ENCODE measurements at places on chromosomes 5 and 9.

- no peak for DNase-seq
Observed at GRCh38 chr5:60455589-60455988, 244.4 kb downstream of the DEPDC1B start.

DNA sequence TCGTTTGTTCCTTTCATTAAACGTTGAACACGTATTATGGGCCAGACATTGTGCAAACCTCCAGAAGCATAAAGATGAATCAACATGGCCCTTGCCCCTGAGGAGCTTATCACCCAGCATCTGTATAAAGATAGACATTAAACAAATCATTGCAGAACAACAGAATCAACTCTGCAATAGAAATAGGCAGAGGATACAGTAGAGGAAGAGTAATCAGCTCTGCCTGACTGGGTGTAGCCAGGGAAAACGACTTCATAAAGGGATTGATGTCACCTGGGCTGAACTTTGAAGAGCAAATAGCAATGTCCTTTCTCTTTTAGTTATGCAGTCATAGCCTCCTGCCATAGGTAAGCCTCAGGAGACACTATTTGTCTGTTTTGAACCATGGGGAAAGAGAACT lies 13.4 kb downstream of the RGS7BP start:
- no peak for DNase-seq

DNA sequence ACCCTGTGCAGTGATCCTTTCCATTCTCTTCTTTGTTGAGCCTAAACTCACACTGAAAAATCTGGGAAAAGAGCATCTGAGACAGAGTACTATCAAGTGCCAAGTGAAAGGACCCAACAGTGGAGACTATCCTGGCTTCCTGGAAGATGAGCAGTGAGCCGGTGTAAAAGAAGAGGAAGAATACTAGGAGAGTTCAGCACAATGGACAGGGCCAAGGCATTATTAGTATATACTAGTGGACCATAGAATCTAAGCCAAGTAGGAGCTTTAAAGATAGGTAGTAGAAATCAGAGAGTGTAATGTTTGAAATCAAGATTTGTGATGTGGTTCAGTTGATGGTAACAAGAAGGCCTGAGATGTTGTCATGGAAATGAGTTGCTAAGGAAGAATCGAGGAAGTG lies 140.8 kb downstream of the CAMK4 start:
- DNase-seq = no peak

DNA sequence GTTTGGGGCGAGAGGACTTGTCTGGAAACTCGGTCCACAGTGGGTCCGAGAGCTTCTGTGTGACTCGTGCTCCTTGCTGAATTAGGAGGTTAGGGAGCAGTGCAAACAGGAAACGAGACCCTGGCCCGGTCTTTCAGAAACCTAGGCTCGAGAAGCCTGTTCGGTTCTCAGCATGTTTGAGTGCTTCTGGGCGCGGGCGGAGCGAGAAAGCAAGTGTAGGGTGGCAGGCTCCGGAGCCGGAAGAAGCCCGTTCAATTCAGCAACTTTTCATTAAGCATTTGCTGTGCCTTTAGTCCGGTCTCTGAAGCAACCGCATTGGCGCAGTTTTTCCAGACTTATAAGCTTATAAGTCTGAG lies 547 bp downstream of the CLTA start:
- DNase-seq = peak; percentile 13

DNA sequence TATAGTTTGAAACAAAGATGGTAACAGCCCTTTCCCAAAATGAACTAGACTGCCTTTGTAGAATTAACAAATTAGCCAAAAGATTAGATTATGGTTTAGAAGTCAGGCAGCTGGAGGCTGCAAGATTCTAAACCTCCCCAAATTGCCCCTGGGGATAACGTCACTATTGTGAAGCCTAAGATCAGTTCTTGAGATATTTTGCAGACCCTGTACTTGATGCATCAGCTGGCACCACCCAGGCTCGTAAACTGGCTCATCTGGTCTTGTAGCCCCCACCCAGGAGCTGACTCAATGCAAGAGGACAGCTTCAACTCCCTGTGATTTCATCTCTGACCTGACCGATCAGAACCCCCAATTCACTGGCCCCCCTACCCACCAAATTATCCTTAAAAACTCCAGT lies 4.2 kb upstream of the SOWAHA start:
- DNase-seq = no peak

- DNase-seq = no peak
Observed at GRCh38 chr5:107674655-107675054, 3.9 kb upstream of the EFNA5 start.

- peak; percentile 19 for DNase-seq
Observed at GRCh38 chr5:56951946-56952691, at the start of gene MIER3. Gene MIER3 (minus strand): TSS chr5:56952123. CDS start chr5:56952102, 21 bp downstream.

- DNase-seq = no peak
Observed at GRCh38 chr5:171342362-171343111, 33.5 kb downstream of the TLX3 start.

- DNase-seq = no peak
Observed at GRCh38 chr9:114921171-114921570, 9.2 kb downstream of the TNFSF8 start.

DNA sequence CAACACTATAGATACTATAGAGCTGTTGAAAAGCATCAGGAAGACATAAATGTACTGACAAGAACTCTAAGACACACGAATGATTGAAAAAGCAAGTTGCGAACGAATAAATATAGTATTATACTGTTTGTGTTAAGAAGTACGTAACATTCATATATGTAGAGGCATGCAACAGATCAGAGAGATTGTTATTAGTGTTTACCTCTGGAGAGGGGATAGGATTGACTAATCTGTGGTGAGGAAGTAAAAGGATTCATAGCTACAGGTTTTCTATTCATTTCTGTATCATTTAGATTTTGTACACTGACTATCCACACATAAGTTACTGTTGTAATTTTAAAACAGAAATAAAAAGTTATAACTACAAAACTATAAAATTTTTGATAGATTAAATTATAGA lies 147.6 kb upstream of the SV2C start:
- DNase-seq = no peak

- no peak for DNase-seq
Observed at GRCh38 chr9:124454296-124454695, 4.0 kb downstream of the ADGRD2 start.

Measured in GM12864 (cell line).